ENCODE measurements at places on chromosomes 13 and 19.

GRCh38 chr13:112951674-112952371 lies 17.2 kb upstream of the MCF2L start:
- DNase-seq = peak; percentile 36

- DNase-seq = no peak
Measured at GRCh38 chr13:66860878-66861417, 369.2 kb downstream of the PCDH9 start.

DNA sequence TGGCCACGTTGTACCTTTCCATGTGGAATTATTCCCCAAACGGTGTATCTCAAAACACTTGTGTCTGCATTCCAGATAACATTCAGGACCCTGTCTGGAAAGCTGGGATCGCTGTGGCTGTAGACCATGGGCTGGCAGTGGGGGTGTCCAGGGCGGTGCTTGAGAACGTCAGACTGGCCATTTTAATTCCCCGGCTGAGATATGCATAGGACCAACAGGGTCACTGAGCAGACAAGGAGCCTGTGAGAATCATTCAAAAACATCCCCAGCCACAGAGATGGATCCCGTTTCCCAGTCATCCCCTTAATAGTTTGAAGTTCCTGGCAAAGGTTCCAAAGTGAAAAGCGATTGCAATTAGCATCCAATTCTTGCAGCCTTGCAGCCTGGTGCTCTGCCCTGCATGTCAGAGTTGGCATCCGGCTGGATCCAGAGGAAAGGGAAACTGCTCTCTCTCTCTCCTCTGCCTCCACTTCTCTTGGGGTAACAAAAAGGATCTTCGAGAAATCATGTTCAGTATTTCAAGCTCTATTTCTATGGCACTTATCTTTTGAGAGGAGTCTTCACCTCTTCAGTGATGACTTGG lies 41.6 kb downstream of the IFT88 start:
- no peak for DNase-seq

DNA sequence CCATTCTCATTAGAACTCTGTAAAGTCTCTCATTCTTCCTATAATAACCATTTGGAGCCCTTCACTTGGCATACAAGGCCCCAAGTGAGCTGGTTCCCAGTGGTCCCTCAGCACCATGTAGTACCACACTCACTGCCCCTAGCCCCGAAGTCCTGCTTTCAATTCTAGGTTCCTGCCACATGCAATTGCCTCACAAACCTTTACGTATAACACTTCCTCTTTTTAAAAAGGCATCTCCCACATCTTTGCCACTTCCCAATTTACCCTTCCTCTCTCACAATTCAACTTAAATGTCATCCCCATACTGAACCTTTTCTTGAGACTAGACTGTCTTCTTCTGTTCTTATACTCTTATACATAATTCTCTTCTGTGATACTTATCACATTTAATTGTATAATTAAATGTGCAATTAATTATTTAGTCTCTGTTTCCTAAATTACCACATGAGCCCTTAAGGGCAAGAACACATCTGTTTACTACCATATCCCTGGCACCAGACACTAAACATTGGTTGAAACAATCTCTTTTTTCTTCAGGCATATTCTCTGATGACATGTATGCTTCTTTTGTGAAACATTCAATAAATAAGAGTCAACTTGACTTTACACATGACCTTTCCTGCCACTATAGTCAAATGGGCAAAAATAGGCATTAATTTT lies 304.0 kb downstream of the SPRY2 start:
- no peak for DNase-seq

GRCh38 chr19:48868114-48868886 lies at the start of gene PLEKHA4:
TSS of gene PLEKHA4 (minus strand) at chr19:48868617. CDS start at chr19:48867620, 997 bp downstream.
- DNase-seq = no peak

- no peak for DNase-seq
Measured at GRCh38 chr13:112574416-112574815, 13.5 kb downstream of the TUBGCP3 start.

GRCh38 chr19:29843180-29844051 lies 31.6 kb downstream of the CCNE1 start:
- DNase-seq = peak; percentile 38

Measured in G401 (cell line).